ENCODE measurements at places on chromosomes 7 and 10.
A peak's percentile ranks its signal among the peaks of the same experiment; 100 is the strongest.

DNA sequence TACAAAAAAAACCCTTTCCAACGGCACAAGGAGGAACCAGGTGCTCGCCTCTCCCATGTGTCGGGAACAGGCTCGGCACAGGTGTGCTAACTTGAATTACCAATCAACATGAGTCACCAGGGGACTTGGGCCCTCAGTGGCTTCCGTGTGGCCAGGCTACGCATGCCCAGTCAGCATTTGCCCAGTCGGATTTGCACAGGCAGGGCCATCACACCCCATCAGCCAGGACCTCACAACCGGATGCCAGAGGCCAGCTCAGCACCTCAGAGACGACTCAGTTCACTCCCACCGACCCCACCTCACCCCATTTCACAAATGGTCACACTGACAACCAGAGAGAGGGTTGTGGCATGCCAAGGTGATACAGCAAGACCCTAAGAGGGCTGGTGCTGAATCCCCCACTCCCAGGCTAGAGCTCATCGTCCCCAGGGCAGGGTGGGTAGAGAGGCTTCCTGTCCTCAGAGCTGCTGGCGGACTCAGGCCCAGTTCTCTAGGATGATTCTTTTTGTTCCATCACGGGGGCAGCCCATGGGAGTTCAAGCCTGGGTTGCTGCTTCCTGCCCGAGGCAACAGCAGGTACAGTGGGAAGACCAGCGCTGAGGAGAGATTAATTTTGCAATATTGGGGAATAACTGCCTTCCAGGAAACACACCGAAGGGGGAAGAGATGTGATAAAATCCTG is 13.6 kb downstream of the ANXA11 start:
- DNase-seq = no peak

DNA sequence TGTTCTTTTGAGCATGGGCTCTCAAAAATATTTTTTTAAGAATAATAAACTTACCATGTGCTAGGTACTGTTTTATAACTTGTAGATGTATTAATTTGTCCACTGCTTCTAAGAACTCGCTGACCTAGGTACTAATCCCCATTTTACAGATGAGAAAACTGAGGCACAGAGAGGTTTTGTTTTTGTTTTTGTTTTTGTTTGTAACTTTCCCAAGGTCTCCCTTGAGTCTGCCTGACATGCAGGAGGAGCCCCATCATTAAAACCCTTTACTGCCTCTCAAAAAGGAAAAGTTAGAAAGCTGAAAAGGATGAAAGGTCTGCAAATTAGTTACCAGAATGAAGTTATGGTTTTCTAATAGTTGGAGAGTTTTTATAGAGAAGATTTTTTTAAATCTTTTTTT is 38.5 kb upstream of the AGBL3 start:
- DNase-seq = no peak

GRCh38 chr7:106560482-106560881 is 100.5 kb downstream of the CCDC71L start:
- no peak for DNase-seq

GRCh38 chr7:98598846-98599615 is 18.1 kb upstream of the NPTX2 start:
- no peak for DNase-seq

- DNase-seq = no peak
These were observed 17.0 kb upstream of the WAPL start for GRCh38 chr10:86538547-86538946.

GRCh38 chr7:1091644-1092027 is 3.7 kb downstream of the GPER1 start:
- DNase-seq = no peak

GRCh38 chr7:116315803-116316202 is 105.5 kb downstream of the TES start:
- DNase-seq = no peak

DNA sequence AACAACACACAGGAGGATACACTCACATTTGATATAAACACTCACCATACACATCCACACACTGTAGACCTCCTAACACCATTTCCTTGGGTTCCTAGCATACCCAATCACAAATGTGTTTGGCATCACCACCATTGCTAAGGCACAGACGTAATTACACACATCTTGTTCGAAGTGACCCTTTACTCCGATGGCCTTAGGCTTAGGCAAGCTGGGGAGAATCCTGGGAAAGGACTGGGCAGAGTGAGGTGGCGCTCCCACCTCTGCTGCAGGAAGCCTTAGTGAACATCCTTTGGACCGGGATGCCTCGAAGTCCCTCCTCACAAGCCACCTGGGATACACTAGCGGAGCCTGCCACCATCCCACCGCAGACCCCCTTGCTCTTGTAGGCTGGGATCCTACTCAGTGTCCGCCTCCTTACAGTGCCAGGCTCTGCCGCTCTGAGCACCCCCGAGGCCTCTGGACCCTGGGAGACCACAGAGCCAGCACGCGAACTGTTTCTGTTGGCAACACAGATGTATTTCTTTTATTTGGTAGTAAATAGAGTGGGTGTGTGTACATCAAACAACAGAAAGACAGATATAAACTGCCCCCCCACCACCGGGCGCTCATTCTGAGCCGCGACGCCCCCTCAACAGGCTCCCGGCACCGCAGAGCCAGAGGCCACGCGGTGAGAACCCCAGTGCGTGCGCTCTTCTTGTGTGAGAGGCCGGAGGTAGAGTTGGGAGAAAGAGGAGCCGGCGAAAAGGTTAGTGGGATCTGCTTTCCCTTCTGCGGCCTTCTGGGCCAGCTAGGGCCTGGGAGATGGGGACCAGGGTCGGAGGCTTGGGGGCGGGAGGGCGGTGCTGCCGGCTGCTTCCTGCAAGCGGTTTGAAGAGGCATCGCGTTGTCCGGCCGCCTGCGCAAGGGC is 5.9 kb upstream of the HMX2 start:
- no peak for DNase-seq

DNA sequence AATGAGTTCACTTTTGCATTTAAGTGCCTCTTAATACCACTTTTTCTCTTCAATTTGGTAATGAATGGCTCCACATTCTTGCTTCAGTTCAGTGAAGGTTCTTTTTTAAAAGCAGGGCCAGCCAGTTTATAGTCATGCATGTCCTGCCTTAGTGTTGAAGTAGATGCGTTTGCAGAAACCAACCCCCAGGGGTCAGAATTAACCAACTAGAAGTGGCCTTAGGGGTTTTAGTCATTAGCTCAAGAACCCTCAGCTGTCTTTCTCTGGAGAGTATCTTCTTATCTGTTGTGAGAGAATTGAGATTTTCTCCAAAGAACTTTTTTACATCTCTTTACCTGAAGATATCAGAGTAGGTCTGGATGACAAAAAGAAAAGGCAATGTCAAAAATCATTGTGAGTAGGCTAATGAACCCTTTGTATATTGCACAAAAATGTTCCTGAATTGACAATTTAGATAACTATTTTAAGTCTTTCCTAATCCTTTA is 82.2 kb downstream of the PIK3CG start:
- DNase-seq = peak; percentile 46

GRCh38 chr7:36638586-36639263 is 85.6 kb downstream of the AOAH start:
- DNase-seq = no peak

- no peak for DNase-seq
These were observed 18.9 kb downstream of the FAM131B start for GRCh38 chr7:143343596-143343995.

GRCh38 chr7:133461421-133461820 is 208.5 kb downstream of the EXOC4 start:
- DNase-seq = no peak

- no peak for DNase-seq
These were observed 11.2 kb downstream of the FAM237B start for GRCh38 chr7:90309872-90310271.

- DNase-seq = no peak
These were observed 39.4 kb upstream of the ARHGAP21 start for GRCh38 chr10:24762966-24763623.

DNA sequence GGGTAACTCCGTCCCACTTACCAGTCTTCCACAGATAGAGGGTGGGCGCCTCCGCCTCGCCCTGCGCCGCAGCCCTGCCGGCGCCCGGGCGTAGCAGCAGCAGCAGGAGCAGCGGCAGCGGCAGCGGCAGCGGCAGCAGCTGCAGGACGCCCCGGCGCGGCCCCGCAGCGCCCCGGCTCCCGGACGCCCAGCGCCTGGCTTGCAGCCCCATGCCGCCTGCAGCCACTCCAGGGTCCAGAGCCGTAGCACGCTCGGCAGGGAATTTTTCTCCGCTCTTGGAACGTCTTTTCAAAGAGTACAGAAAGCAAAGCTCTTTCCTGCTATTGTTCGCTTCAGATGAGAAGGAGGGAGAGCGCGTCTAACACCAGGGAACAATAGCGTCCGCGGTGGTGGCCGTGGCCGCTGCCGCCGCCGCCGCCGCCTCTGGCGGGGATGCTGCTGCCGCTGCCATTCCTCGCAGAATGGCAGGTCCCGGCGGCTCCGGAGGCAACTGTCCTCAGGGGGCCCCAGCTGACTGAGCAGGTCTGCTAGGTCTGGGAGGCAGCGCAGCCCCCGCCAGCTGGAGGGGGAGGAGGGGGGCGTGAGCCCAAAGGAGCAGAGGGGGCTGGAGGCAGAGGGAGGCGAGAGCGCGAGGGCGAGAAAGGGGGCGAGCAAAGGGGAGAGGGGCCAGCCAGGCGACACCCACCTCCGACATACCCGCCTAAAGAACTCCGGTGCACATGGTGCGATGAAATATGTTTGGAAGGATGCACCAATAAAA is at the start of gene THSD7A:
THSD7A (minus strand) TSS at position 463 of the 760 bp plus-strand sequence; CDS start at position 211, 252 bp downstream.
- DNase-seq = peak; percentile 41

GRCh38 chr10:88944813-88945212 is 7.8 kb downstream of the ACTA2 start:
- no peak for DNase-seq

DNA sequence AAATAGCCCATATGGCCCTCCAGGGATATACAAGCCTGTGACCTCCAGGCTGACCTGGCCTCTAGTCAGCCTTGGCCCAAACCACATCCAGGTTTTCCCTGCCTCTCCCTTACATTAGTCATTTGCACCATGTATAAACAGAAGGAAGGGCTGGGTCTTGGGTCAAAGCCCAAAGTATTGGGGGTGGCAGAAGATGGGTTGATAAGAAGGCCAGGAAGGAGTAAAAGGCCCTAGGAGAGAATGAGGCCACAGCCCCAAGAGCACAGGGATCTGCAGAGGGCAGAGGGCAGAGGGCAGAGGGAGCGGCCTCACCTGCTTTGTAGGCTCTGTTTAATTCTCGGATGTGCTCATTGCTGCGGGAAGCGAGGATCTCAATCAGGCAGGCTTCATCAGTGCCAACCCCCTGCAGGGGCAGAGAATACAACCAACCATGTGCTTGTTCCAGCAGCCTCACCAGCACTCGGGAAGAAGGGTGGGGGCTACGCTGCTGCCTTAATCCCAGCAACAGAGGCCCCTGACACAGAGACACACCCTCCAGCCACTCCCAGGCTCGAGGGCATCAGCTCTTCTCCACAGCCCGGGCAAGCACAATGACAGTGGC is 31.3 kb downstream of the PLAC9 start:
- DNase-seq = no peak

DNA sequence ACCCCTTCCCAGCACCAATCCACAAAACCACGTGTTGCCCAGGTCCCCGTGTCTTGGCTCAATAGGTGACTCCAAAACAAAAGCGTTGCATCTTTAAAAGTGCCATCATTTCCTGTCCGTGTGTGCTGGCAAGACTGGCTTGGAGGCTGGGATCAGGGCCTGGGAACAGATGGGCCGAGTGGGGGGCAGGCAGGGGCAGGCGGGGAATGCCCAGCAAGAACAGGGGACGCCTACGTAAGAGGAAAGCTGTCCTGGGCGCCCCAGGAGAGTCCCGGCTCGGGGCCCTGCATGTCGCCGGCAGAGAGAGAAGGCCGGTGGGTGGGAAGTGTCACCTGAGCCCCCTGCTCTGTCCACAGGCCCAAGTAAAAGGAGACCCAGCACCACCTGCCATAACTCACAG is 86.5 kb downstream of the PAXIP1 start:
- no peak for DNase-seq

DNA sequence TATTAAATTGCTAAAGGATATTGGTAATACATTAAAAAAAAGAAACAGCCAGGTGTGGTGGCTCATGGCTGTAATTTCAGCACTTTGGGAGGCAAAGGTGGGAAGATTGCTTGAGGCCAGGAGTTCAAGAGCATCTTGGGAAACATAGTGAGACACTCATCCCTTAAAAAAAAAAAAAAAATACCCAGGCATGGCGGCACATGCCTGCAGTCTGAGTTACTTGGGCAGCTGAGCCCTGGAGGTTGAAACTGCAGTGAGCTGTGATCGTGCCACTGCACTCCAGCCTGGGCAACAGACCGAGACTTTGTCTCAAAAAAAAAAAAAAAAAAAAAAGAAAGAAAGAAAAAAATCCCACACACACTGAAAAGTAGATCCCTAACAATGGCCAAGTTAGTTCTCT is 59.7 kb downstream of the MACC1 start:
- DNase-seq = no peak

- no peak for DNase-seq
These were observed 138.7 kb downstream of the SLC25A13 start for GRCh38 chr7:96183163-96183670.

GRCh38 chr10:35449944-35450343 is 113.6 kb downstream of the CCNY start:
- no peak for DNase-seq

GRCh38 chr7:43702974-43703373 is 26.3 kb downstream of the COA1 start:
- DNase-seq = no peak

DNA sequence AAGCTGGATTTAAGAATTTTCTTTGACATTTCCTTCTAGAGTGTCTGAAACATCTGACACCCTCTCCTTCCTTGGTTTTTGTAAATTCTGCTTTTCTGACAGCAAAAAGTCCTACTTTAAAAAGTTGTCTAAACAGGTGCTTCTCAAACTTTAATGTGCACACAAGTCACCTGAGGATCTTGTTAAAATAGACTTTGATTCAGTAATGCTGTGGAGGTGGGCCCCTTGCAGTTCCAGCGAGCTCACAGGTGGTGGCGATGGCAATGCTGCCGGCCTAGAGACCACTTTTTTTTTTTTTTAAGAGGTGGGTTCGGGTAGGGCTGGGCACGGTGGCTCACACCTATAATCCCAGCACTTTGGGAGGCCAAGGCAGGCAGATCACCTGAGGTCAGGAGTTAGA is 77.1 kb downstream of the ABCC2 start:
- DNase-seq = no peak

DNA sequence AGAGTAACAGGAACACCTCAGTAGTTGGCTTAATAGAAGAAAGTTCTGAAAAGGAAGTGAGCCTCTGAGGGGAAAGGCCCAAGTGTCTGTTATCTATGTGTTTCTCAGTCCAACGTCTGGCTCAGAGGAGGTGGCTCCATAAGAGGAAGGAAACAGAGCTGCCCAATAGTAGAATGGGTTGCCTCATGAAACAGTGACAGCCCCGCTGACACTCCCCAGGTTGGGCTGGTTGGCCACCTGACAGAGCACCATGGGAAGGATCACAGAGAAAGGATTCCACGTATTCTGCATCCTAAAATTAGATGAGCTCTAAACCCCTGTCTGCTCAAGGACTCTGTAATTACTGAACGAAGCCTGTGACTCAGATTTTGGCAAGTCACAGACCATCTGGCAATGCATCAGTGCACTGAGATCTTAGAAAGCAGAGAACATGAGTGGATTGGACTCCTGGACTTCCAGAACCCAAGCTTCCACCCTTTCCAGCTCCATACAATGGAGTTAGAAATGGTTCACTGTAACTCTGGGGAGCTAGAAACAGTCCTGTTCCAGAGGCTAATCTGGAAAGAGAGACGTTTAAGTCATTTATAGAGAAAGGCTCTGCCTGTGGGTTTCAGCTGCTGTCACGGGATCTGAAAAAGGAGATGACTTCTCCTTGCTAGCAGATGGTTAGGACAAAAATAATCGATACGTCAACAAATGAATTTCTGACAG is 2.9 kb downstream of the PKD2L1 start:
- peak; percentile 48 for DNase-seq
